8988T (cell line): ENCODE measurements at places on chromosomes 2 and 18.

GRCh38 chr2:24875272-24875671 lies 44.8 kb downstream of the ADCY3 start:
- DNase-seq: no peak

DNA sequence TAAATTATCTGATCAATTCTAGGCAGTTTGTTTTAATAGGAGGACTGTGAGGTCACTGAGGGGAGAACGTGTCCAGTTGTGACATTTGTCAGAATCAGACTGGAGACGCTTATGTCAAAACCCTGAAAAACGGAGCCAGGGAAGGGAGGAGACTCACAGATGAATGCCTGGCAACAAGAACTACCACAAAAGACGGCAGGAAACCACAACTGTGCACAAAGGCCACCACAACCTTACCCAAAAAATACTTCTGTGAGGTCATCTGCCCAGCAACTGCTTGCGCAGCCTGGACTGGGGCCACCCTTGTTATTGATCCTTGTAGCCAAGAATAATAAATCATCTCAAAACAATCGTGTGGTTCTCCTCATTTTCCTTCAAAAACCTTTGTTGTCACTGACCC lies 173.0 kb upstream of the ALKAL2 start:
- DNase-seq: no peak

- DNase-seq: no peak
Measured at GRCh38 chr18:61791031-61791430, 101.8 kb downstream of the RNF152 start.

DNA sequence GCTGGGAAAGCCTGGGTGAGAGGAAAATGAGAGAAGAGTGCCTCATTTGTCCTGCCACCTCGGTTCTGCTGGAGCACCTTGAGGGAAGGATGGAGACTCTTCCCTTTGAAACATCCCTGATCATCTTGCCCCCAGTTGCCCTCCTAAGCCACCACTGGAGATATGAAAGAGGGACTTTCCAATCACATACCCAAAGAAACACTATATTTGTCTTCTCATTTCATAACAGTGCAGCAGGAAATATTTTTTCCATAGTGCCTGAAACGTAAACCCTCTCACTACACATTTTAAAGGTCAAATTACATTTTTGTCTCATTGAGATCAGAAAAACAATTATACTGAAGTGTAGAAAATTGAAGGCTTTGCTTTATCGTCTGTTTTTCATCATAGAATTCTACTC lies 63.3 kb downstream of the KCTD18 start:
- DNase-seq: no peak

DNA sequence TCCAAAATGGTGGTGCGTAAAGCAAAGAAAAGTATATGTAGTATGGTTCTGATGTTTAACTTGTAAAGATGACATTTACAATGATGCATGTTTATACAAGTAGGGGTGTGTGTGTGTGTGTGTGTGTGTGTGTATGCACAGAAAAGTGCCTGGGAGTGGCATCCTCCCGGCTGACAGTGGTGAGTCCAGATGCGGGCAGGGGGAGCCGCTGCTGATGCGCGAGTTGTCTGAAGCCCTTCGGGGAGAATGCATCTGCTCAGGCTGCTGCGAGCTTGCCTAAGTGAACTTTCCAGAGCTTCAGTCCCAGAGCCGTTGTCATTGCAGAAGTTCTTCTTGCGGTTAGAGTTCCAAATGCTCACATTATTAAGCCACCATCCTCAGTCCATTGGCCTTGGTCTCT lies 429.7 kb upstream of the HS6ST1 start:
- no peak for DNase-seq

GRCh38 chr18:6521803-6522418 lies 107.2 kb upstream of the L3MBTL4 start:
- no peak for DNase-seq

DNA sequence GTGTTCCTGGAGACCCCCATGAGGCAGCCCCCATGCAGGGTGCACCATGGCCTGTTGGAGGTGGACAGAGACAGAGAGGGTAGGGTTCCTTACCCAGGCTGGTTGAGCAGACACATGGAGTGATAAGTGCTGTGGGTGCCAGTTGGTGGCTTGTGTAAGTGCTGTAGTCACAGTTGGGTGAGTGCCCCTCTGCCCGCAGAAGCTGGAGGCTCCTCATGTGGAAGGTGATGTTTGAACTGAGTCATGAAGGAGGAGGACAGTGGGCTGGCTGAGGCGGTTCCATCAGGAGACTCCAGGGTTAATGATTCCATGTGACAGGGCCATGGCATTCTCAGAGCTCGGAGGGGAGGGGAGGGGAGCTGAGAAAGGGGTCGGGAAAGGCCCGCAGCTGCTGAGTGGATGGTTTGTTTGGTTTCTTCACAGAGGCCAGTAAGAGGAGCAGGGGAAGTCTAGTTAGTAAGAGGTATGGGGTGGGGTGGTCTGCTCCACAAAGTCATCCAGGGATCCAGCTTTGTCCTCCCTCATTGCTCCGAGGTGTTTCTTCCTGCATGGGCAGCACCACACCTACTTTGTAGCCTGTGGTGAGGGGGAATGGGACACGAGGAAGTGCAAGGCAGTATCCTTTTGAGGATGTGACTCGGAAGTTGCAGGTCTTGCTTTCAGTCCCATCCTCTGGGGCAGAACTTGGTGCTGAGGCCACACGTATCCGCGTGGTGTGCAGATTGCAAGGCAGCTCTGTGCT lies 13.6 kb downstream of the IMPA2 start:
- no peak for DNase-seq

DNA sequence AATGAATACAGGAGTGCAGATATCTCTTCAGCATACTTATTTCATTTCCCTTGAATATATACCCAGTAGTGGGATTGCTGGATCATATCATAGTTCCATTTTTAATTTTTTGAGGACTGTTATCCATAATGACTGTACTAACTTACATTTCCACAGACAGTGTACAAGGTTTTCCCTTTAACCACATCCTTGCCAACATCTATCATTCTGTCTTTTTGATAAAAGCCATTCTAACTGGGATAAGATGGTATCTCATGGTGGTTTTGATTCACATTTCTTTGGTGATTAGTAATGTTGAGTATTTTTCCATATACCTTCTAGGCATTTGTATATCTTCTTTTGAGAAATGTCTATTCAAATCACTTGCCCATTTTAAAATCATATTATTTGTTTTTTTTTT lies 325.2 kb downstream of the CYP26B1 start:
- no peak for DNase-seq

DNA sequence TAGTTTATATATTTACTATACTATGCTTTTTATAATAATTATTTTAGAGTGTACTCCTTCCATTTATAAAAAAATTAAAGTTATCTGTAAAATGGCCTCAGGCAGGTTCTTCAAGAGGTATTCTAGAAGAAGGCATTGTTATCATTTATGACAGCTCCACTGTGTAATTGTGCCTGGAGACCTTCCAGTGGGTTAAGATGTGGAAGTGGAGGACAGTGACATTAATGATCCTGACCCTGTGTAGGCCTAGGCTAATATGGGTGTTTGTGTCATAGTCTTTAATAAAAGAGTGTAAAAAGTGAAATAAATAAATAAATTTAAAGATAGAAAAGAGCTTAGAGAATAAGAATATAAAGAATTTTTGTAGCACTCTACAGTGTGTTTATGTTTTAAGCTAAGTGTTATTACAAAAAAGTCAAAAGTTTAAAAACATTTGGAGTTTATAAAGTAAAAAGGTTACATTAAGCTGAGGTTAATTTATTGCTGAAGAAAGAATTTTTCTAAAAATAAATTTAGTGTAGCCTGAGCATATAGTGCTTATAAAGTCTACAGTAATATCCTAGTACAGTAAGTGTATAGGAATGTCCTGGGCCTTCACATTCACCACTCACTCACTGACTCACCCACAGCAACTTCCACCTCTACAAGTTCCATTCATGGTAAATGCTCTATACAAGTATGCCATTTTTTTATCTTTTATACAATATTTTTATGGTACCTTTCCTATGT lies 190.0 kb upstream of the SESTD1 start:
- no peak for DNase-seq

GRCh38 chr2:210480079-210480478 lies 3.5 kb upstream of the LANCL1 start:
- no peak for DNase-seq

- DNase-seq: no peak
Measured at GRCh38 chr2:70768590-70769085, 638 bp upstream of the ADD2 start.

DNA sequence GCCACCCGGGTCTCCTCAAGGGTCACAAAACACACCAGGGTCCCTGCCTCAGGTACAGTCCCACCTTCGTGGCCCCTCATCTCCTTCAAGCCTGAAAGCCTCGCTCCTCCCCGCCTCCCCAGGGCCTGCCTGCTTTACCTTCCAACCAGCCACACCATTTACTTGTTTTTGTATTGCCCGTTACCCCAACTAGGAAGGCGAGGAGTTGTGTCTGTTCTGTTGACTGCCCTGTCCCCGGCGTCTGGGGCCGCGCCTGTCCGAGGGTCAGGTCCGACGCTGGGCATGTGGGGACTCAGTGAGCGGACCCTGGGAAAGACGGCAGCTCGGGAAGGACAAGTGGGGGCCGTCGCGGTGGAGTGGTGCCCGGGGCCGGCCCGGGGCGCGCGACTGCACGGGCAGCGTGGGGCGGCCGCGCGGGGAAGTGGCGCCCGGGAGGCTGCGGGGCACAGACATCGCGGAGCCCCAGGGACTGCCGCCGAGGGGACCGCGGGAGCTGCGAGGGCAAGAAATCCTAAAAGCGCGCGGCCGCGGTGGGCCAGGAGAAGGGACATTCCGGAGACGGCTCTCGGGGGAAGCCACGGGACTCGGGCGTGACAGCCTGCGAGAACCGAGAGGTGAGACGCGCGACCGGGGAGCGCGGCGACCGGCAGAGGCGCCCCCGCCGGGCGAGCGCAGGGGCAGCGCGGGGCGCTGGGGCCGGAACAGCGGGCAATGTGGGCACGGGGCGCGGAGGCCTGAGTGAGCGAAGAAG lies 797 bp upstream of the GRHL1 start:
- peak; percentile 76 for DNase-seq

- no peak for DNase-seq
Measured at GRCh38 chr18:9574473-9575115, 39.8 kb downstream of the PPP4R1 start.

GRCh38 chr2:138724327-138724726 lies 55.9 kb downstream of the NXPH2 start:
- DNase-seq: no peak

DNA sequence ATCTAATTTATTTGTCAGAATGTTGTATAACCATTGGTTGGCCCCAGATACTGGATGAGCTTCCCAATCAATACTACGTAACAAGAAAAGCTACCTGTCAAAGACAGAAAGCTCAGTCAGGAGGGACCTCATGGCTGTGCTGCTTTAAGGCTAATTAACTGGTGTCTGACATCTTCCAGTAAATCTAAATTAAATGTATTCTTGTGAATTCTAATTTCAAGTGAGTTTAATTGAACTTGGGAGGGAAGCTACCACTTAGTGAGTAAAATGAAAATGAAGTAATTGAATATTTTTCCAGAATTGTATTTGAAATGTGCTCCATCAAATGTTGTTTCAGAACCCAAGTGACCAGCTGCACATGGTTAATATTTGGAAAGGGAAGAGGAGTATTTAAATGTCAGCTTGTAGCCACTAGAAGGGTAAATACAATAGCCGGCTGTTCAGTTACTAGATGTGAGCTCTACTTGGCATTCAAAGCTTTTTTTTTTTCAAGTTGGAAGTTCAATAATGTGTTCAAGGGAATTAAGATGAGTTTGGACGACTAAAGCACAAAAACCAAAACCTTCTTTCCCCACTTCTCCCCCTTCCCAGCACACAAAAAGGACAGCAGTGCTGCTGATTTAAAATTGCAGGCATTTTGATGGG lies 62.0 kb downstream of the GPR39 start:
- DNase-seq: no peak
